Aortic smooth muscle cell (primary cell): ENCODE measurements at places on chromosomes 13 and 19. TPM values are rescaled to one million over a fixed set of nuclear protein-coding genes. Genes with fewer than 3 reads are reported as not detected.

MAP4K1 gene
- total RNA-seq, result 0.31 TPM in 1 of 2 replicates, not detected in the other

SLITRK6 gene
- under 0.01 TPM in 1 of 2 replicates, not detected in the other for total RNA-seq

CYP4F3 gene
- total RNA-seq, result not detected in 2 replicates

UBE2M gene
- total RNA-seq, result 64.0 and 95.3 TPM in 2 replicates

OR7A5 gene
- not detected in 2 replicates for total RNA-seq

ZNF548 gene
- 24.7 and 25.1 TPM in 2 replicates for total RNA-seq

CACNA1A gene
- total RNA-seq, result 3.5 and 10.6 TPM in 2 replicates
